ENCODE measurements at places on chromosomes 12 and 14.

DNA sequence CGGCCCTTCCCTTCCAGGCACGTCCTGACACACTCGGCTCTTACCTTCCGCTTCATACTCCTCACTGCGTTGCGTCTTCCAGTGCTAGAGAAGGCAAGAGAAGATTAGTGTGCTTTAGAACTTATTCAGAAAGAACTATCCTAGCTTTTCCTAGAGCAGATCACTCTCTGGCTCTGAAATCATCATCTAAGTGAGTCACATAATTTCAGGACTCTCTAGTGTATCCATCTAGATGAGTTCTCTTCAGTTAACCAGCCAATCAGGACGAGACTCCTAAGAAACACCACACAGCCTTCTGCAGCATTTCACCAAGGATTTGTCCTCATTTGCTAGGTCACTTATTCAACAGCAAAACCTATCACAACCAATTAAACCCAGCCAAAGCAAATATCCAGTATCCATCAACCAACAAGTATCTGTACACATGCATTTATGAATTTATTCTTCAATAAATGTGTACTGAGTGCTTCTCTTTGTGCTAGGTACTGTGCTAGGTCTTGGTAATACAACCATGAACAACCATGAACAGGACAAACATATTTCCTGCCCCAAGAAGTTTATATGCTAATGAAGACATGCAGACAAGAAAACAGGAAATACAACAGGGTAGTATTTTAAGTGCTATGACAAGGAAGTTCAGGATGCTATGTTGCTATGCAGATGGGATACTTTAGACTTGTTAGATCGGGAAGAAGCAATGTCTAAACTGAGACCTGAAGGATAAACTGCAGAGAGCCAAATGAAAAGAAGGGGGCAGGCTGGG lies 52.1 kb downstream of the NIN start:
- DNase-seq: no peak

GRCh38 chr14:95143808-95144620 lies 13.3 kb downstream of the DICER1 start:
- DNase-seq: no peak

DNA sequence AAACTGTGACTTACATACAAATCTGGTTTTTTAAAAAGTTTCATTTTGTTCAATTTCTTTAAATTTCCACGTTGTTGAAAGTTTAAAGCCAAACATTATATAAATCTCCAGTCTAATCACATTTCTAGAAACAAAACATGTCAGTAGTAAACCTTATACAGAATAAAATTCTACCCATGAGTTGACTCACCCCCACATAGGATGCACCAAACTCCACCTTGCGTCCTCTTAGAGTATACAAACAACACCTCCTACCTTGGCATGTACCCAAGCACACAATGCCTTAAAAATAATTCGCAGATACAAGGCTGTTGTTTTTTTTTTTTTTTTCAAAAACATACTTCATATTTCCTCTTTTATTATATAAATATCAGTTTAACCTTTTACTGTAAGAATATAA lies 3.3 kb downstream of the FBXL14 start:
- DNase-seq: no peak

DNA sequence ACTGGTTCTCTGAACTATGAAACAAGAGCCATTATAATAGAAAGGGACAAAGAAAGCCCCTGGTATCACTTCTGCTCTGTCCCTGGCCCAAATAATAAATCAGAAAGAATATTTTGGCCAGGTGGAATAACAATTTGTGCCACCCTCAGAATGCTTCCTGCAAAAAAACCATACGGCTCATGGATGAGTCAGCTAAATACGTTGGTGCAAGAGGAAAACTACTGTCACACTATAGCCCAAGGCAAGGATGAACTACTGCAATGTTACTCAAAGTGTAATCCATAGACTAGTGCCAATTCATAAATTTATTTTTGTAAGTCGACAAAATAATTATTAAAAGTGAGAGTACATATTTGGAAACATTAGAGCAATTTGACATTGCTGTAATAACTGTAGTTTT lies 68.2 kb downstream of the ANKS1B start:
- no peak for DNase-seq

DNA sequence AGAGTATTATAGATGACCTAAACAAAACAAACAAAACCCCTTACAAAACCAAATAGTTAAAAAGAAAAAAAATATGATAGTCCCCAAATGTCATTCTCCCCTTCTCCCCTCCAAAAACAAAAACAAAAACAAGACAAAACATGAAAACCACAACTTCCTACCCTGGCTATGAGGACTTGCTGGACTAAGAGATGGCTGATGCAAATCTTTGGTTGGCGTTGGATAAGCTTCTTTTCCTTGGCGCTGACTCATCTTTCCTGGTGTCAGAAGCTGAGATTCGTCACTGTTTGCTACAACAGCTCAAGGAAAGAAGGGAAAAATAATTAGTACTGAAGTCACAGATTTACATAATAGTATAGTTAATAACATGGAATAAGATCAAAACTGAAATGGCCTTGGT lies 102.5 kb upstream of the BBS10 start:
- DNase-seq: no peak

Data from GF-D8 (cell line).